ENCODE measurements at places on chromosomes 1 and 21.

- DNase-seq = no peak
Observed at GRCh38 chr21:45367402-45368351, 37.3 kb upstream of the COL18A1 start.

- no peak for DNase-seq
Observed at GRCh38 chr1:243287123-243287460, 31.3 kb downstream of the SDCCAG8 start.

DNA sequence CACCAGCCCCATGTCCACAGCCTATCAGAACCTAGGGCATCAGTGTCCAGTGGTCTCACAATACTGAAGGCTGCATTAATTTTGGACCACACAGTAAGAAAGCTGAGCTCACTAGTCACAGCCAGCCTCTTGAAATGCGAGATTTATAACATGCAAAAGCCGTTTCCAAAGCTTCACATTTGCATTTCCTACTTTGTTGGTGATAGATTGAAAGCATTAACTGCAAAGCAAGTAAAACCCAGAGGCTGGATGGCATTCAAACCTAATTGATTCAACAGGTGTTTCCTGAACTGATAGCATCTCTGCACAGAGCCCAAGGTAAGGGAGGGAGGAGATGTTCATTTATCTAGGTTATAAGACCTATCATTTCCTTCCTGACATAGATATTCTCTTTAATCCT is 410.1 kb downstream of the OMA1 start:
- no peak for DNase-seq

GRCh38 chr1:117710710-117711109 is 104.9 kb downstream of the TENT5C start:
- no peak for DNase-seq

GRCh38 chr1:219812491-219813203 is 115.7 kb downstream of the SLC30A10 start:
- DNase-seq = peak; percentile 38

DNA sequence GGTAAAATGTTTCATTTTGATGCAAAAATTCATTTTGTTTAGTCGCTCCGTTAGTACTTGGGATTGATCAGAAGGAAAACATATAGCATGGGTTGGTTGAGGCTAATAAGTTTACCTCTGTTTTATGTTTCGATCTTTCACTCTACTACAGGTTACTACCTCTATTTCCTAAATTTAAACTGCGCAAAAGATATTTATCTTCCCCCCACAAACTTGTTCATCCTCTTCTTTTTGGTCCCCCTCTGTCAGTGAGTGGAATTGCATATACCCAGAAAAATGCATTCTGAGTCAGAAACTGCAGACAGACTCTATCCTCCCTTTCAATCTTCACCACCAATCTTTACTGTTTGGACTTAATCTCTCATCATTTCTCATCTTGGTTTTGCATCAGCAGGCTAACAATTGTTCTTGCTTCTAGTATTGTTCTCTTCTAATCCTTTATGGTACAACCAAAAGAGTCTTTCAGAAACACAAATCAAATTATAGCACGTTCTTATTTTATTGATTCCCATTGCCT is 316.0 kb upstream of the ADGRL4 start:
- DNase-seq = no peak

- DNase-seq = no peak
Observed at GRCh38 chr21:25402134-25402961, 204.9 kb downstream of the MRPL39 start.

DNA sequence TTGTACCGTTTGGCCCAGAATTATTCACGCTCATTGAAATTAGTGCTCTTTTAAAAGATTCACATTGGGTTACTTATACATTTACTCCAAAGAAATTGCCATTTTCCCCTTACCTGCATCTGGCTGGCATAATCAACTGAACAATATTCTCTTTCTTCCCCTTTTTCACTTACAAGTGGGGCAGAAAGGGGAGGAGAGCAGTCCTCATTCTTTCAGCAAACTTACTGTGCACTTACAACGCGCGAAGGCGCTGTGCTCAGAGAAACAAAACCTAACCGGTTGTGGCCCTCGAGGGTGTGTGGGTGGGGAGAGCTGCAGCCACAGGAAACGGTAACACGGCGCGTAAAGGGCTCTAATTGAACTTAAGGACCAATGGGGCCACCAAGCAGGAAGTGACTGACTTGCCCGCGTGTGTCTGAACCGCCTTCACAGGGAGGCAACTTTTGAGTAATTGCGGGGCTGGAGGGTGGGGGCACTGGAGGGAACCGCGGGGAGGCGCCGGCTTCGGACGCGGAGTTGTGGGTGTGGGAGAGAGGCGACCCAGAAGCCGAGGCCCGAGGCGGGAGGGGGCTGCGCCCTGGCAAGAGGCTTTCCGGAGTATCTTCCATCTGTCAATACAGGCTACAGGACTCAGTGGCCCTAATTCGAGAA is 693 bp upstream of the PNRC2 start:
- DNase-seq = peak; percentile 54

- DNase-seq = no peak
Observed at GRCh38 chr21:38307771-38308531, 51.2 kb downstream of the KCNJ15 start.

DNA sequence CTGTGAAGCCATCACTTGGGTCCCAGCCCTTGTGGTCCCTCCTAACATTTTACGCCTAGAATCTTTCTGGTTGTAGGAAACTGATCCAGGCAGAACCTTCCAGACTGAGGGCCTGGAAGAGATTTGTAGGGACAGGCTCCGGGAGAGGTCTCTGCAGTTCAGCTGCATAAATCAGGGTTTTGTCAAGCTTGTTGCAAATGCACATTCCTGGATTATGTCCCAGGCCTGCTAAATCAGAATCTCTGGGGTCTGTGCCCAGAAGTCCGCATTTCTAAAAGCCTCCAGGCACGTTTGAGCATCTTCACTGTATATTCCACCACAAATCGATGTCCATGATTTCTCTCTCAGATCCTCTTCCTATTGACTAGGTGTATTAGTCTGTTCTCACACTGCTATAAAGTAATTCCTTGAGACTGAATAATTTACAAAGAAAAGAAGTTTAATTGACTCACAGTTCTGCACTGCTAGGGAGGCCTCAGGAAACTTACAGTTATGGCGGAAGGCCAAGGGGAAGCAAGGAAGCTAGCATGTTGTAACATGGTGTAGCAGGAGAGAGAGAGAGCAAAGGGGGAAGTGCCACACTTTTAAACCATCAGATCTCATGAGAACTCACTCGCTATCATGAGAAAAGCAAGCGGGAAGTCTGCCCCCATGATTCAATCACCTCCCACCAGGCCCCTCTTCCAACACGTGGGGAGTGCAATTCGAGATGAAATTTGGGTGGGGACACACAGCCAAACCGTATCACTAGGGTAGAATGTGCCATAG is 1.2 kb upstream of the FHAD1 start:
- DNase-seq = no peak

DNA sequence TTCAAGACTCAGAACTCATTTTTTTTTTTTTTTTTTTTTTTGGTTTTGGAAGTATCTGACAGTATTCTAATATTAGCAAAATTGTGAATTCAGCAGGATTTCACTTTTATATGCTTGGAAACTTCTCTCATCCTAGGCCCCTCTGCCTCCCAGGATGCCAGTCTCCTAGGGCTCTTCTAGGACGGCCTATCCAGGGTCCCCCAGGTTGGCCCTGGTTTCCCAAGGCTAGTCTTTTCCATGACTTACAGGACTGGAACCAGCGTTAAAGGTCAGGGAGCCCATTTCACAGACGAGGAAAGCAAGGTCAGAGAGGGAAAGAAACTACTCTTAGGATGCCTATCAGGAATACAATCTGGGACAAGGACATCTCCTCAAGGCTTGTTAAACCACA is 412.5 kb downstream of the PTPRU start:
- no peak for DNase-seq

DNA sequence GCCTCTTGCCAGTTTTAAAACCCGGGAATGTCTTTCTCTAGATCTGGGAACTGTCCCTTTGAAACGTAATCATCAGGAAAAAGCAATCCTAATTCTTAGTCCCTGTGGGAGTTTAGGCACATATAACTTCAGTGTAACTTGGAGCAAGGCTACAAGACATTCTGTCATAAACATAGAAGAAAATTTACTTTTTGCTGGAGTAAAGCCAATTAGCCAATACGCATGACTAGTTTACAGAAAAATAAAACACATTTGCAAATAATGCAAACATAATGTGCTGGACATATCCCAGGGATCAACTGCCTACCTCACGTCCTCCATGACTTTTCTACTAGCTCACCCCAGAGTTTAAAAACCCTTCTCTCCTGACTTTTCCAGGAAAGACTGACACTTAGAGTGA is 970.6 kb downstream of the MRPL39 start:
- no peak for DNase-seq

DNA sequence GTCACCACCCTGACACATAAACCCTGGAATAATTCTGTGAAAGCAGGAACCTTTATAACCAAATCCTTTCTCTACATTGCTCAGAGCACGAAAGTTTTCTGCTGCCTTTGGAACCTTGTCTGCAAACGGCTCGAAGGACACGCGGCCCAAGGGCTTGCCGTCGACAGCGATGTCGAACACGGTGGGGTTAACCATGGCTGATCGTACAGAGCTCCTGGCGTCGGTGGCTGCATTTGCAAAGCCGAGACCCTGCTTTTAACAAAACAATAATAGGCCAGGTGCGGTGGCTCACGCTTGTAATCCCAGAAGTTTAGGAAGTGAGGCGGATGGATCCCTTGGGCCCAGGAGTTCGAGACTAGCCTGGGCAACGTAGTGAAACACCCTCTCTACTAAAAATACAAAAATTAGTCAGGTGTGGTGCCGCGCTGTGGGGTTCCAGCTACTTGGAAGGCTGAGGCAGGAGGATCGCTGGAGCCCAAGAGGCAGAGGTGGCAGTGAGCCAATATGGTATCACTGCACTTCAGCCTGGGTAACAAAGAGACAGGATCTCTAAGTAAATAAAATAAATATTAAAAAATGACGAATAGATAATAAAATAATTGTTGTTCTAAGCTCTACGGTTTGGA is 2.2 kb upstream of the EIF2B3 start:
- no peak for DNase-seq

DNA sequence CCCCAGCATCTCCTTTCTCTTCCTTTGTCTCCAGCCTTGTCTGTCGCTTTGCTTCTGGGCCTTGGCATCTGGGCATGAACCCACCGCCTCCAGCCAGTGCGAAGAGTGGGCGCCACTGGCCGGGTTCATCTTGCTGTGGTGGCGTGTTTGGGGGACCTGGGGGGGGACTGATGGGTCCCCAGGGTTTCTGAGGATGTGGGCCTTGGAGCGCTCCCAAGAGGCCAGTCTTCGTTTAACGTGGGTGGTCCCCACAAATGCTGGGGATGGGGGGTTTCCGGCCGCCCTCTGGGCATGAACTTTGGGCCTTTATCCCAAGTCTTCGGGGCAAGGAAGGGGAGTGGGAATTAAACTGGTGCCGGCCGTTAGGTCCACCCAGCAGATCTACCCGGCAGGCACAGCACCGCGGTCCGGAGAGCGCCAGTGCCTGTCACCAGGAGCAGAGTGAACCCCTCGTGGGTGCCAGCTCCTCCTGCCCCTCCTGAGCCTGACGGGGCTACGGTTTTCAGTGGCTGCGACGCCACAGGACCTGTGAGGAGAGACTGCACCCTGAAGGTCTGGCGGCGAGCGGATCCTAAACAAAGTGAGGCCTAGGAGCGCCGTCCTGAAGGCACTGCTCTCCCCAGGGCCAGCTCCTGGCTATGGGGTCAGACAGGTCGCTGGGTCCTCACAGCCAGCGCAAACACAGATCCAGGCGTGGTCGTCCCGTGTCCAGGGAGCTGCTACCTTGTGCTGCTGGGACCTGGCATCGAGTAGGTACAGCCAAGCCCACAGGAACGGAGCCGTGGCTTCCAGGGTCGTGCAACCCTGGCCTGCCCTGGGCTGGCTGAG is 12.1 kb upstream of the C1orf174 start:
- DNase-seq = no peak

DNA sequence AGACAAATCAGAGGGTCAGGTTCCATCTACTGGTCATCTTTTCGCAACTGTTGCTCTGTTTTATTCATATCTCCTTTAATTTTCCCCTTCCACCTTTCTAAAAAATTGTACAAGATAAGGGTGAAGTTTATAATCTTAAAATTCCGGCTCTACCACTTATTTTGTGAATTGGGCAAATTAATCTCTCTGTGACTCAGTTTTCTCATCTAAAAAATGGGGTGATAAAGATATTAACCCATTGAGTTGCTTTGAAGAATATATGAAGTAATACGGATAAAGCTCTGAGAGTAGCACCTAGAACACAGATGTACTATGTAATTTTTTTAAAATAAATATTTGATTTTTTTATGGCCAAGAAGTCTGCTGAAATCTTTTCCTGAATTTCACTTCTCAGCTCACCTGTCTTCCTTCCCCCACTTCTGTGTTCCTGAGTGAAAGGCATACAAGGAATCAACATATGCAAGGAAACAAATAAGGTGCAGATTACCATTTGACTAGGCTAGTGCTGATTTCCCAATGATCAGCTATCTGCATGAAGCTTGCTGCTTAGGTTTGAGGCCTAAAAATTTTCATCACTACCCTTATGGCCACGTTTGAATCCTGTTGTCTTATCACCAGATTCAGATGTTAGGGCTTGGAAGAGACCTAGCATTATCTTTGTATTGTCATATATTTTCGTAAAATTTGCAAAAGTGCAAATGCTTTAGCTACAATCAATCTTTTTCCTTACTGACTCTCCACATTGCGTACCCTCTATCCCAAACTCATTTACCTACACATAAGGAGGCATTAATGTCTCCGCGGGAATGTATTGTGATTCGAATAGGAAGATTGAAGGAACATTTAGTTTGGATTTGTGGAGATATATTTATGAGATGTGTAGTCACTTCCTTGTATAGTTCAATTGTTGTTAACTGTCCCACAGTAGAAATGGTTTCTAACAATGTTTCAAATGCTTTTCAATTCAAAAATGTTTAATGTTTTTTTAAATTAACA is 718.3 kb upstream of the PTBP2 start:
- no peak for DNase-seq

DNA sequence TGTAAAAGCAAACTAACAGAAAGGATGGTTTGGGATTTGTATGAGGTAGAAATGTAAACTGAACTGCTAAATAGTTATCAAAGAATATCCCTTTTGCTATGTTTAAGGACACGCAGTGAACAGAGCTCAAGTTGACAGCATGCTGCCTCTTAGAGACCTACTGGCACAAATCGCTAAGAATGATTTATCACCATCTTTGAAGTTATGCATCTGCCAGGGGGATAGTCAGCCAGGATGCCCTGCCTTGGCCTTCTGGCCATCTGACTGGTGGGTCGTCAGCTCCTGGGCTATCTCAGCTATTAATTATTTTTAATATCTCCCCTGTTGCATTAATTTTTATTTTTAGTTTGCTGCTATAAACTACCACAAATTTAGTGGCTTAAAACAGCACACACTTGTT is 334.8 kb upstream of the KAZN start:
- DNase-seq = no peak

DNA sequence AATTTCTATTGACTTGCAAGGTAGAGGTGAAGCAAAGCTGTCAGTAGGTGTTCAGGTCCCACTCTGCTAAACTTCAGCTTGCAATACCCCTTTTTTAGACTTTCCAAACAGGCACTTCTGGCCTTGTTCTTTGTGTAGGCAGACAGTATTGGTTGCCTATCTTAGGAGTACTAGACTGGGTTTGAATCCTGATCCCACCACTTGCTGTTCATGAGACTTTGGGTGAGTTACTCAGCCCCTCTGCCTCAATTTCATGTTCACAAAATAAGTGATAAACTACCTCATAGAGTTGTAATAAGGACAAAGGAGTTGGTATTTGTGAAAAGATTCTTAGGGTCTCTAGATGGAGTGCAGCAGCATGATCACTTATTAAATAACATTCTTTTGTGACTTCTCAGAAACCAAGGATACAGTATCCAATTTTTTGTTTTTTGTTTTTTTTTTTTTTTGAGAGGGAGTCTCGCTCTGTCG is 5.2 kb downstream of the RCC1 start:
- no peak for DNase-seq

- no peak for DNase-seq
Observed at GRCh38 chr1:152029144-152029928, 7.5 kb downstream of the S100A11 start.

- DNase-seq = no peak
Observed at GRCh38 chr1:113123737-113124136, 50.7 kb downstream of the LRIG2 start.
